ENCODE measurements at places on chromosomes 3 and 15.

DNA sequence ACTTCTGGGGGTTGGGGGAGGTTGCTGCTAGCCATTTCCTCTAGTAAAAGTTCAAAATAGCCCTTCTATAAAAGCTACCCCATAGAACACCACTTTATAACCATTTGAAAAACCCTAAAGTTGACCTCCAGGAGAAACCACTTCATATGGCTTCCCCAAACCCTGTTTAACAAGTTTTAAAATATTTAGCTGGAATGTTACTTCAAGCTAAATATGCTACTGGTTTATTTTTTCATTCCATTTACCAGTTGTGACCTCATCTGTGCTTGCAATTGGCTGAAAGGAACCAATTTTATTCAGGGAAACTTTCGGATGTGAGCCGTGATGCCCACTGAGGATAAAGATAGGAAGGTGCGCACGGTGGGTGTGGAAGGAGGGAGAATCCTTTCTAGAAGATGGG, 221.3 kb downstream of the SUCLG2 start:
- no peak for DNase-seq

DNA sequence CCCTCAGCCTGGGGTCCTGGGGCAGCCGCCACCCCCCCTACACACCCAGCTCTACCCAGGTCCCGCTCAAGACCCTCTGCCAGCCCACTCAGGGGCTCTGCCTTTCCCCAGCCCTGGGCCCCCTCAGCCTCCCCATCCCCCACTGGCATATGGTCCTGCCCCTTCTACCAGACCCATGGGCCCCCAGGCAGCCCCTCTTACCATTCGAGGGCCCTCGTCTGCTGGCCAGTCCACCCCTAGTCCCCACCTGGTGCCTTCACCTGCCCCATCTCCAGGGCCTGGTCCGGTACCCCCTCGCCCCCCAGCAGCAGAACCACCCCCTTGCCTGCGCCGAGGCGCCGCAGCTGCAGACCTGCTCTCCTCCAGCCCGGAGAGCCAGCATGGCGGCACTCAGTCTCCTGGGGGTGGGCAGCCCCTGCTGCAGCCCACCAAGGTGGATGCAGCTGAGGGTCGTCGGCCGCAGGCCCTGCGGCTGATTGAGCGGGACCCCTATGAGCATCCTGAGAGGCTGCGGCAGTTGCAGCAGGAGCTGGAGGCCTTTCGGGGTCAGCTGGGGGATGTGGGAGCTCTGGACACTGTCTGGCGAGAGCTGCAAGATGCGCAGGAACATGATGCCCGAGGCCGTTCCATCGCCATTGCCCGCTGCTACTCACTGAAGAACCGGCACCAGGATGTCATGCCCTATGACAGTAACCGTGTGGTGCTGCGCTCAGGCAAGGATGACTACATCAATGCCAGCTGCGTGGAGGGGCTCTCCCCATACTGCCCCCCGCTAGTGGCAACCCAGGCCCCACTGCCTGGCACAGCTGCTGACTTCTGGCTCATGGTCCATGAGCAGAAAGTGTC, 30.2 kb downstream of the PTPN23 start:
- DNase-seq: no peak

DNA sequence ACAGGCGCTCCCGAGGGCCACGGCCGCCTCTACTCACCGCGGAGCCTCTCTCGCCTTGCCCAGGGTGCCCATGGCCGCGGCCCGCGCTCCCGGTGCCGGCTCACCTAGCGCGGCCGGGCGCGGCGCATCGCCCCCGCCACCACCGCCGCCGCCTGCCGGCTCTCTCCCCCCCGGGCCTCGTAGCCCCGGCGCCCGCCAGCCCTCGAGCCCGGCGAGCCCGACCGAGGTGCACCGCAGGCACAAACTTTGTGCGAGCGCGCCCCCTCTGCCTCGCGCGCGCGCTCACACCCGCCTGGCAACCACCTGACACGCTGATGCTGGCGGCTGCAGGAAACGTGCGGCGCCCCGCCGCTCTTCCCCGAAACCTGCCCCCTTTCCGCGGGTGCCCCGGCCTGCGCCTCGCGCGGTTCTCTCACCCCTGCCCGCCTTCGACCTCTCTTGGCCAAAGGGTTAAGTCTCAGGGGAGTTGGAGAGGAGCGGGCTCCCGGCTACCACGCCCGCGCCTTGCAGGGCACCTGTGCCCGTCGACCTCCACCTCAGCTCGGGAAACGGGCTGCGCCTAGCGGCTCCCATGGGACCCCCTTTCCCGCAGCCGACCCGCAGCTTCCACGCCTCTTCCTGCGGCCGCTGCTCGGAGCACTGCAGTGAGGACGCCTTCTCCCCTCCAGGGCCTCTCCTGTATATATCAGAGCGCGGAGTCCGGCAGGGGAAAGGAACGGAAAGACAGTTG, at the start of gene RASGRP1:
RASGRP1 (minus strand) TSS at position 258 of the 730 bp plus-strand sequence; CDS start at position 72, 186 bp downstream.
- peak; percentile 22 for DNase-seq

- DNase-seq: no peak
These were observed 15.0 kb upstream of the KCNMB3 start for GRCh38 chr3:179265875-179266274.

DNA sequence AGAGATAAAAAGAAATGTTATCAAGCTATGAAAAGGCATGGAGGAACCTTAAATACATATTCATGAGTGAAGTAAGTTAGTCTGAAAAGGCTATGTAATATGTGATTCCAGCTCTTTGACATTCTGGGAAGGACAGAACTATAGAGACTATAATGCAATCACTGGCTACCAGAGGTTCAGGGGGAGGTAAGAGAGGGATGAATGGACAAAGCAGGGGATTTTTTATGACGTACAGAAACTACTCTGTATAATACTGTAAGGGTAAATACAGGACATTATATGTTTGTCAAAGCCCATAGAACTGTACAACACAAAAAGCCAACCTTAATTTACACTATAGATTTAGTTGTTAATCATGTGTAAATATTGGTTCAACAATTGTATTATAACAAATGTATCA, 46.1 kb downstream of the MCTP2 start:
- no peak for DNase-seq

GRCh38 chr3:41519746-41520145, 320.4 kb downstream of the CTNNB1 start:
- DNase-seq: no peak

DNA sequence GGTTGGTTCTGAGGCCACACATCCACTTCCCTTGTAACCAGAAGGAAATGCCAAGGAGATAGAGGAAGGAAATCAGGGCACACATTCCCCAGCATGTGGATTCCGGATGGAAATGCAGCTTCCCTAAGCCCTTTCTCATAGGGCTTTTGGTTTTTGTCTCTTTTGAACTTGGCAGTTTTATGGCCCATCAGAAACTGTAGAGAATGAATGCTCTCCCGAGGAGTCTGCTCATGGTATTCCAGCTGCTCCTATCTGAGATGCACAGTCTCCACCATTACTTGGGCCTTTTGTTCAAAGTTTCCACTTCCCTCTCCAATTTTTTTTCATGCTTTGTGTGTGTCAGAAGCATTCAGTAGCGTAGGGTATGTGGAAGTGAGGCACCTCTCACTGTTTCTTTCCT, 21.2 kb downstream of the XYLB start:
- DNase-seq: no peak

DNA sequence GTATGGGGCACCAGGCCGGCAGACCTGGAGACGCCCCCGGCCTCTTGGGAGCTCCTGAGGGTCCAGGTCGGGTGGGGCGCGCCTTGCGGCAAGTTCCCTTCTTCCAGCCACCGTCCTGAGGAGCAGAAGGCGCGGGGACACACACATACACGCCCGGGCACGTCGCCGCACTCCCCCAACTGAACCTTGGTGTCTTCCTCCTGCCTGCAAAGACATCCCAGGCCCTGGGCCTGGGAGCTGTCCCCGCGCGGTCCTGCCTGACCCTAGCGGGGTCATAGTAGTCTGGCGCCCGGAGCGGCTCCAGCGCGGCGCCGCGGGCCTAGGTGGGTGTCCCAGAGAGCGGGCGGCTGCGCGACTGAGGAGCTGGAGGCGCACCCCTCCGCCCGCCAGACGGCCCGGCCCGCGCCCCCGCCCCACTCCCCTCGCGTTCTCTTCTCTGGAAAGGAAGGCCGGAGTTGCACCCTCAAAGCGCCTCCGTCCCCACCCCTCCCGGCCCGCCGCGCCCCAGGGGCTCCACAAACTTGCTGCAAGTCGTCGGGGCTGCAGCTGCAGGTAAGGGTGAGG, 185.9 kb upstream of the LINGO1 start:
- no peak for DNase-seq

DNA sequence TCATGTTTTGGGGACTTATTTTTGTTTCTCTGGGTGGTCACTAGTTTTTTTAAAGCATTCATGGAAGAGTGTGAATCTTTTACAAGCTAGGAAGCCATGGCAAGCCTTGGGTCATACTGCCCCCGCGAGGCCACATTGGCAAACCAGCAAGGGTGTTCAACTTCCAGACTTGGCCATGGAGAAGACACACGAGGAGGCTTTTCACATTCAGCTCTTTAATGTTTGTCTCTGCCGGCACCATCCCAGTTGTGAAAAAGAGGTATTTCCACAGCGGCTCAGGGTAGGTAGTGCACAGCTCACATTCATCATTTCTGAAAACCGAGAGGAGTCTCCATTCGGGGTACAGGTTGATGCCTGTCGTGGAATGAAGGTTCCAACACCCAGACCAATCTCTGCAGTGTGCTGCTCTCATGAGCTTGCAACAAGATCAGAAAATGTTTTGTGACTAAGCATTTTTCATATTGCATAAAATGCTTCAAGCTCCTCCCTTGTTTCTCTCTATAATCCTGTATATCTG, 7.7 kb downstream of the CCR5 start:
- DNase-seq: peak; percentile 55

DNA sequence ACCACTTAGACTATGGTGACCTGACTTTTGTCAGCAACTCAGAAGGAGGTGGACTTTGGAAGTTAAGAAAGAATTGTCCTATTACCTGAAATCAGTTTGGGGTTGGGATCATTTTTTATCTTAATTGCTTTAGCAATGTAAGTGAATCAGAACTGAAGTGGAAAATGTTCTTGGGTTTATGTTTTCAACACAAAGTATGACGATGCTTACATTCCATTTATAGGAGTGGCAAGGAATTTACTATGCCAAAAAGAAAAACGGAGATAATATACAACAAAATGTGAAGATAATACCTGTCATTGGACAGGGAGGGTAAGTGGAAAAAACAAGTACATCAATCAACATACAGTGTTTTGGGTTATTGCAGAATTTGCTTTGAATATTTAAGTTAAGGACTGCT, 116.1 kb downstream of the PDE8A start:
- DNase-seq: no peak

- DNase-seq: no peak
These were observed 10.4 kb downstream of the PODXL2 start for GRCh38 chr3:127639173-127640041.

- DNase-seq: no peak
These were observed 212.4 kb upstream of the TBC1D5 start for GRCh38 chr3:17954801-17955200.

DNA sequence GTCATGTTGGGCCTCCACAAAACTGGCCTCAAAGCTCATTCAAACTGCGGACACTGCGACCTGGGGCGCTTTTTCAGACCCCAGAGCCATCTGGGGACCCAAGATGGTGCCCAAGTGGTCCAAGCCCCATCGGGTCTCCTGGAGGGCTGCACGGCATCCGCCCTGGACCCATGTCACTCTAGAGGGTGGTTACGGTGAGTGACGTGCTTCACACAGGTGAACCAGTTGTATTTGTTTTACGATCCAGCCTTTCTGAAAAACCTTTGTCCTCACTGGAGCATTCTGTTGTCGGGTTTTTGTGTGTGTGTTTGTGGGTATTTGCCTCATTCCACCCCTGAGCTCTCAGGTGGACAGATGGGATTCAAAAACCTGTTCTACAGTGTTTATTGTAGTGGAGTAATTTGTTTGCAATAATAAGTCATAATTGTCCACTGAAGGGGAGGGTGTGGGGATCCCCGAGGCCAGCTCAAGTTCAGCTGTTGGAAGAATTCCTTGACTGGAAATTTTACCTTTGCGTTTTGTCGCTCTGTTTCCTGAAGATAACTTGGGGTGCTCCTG, 1.9 kb downstream of the SLC51A start:
- no peak for DNase-seq

GRCh38 chr3:119937229-119937628, 155.3 kb downstream of the NR1I2 start:
- peak; percentile 5 for DNase-seq

All from bone marrow (tissue), 2 donors.